ENCODE measurements at places on chromosomes 1 and 21.
A peak's percentile ranks its signal among the peaks of the same experiment; 100 is the strongest.

- no peak for DNase-seq
These were observed 192.3 kb downstream of the FCRL5 start for GRCh38 chr1:157360023-157360390.

DNA sequence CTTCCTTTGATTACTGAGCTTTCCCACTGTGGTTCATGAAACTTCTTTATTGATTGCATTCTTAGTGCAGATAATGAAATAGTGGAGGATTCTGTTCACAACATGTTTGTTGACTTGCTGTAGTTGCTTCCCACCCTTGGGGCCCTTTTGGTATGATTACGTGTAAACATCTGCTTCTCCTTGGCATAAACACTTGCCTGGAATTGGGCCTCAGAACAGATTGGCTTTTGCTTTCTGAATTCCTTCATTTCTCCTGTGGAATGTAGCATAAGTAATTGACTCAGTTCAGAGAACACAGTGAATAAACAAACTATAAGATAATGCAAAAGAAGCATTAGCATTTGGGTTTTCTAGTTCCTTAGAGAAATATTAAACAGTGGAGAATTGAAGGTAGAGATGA lies 59.5 kb upstream of the LAMC2 start:
- no peak for DNase-seq

DNA sequence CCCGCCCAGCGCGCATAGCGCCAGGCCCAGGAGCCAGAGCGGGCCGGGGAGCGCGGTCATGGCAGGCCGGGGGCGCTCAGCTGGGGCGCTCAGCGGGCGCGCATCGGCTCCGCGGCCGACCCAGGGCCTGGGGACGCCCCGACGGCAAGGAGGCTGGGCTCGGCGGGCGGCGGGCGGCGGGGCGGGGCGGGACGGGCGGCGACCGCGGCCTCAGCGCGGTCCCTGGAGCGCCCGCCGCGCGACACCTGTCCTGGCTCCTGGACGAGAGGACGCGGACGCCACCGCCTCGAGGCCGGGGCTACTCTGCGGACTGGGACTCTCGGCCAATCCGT lies 273 bp downstream of the BMP8B start:
- no peak for DNase-seq

GRCh38 chr1:168485048-168485447 lies 58.7 kb downstream of the XCL2 start:
- no peak for DNase-seq

DNA sequence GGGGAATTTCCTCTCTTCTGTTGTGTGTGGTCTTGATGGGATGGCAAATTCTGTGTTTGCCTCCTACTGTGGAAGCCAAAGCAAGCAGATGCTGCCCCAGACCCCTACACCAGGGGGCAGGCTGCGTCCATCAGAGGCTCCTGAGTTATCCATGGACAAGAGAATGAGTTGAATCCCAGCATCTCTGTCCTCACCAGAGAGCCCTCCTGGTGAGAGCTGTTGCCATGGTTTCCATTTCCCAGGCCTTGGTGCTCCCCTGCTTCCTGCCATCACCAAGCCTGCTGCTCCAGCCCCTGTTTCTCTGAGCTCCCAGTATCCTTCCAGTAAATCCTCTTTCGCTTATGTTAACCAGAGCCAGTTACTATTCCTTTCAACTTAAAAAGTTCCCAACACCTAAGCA lies 20.4 kb upstream of the GNG12 start:
- DNase-seq: peak; percentile 37

DNA sequence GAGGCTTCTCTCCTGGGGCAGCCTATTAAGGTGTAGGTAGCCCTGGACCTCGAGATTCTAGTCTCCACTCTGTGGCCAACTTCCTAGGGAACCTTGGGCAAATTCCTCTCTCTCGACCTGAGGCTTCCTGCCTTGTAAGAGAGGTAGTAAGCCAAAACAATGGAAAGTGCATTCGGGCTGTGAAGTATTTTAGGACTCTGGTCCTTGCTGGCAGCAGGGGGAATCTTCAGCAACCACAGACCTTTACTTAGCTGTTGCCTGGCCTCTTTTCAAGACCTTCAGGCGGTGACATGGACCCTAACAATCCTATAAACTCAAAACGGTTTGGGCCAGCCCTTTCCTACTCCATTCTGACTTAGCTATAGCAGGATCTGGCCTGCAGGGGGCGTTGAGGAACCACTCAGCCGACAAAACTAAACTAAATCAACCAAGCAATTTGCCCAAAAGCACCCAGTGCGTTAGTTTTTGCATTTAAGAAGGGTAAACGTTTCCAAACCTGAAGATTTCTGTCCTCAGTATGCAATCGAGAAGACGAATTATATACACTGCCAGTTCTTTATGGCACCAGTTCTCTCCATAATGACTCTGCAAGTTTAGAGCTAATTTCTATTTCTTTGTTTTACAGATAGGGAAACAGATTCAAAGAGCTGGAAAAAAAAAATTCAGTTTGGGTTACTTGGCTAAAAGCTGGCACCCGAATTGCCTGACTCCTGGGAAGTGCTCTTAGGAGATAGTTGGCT lies 10.9 kb upstream of the SESN2 start:
- DNase-seq: no peak

- DNase-seq: no peak
These were observed 4.9 kb downstream of the TRAPPC3 start for GRCh38 chr1:36144413-36144812.

DNA sequence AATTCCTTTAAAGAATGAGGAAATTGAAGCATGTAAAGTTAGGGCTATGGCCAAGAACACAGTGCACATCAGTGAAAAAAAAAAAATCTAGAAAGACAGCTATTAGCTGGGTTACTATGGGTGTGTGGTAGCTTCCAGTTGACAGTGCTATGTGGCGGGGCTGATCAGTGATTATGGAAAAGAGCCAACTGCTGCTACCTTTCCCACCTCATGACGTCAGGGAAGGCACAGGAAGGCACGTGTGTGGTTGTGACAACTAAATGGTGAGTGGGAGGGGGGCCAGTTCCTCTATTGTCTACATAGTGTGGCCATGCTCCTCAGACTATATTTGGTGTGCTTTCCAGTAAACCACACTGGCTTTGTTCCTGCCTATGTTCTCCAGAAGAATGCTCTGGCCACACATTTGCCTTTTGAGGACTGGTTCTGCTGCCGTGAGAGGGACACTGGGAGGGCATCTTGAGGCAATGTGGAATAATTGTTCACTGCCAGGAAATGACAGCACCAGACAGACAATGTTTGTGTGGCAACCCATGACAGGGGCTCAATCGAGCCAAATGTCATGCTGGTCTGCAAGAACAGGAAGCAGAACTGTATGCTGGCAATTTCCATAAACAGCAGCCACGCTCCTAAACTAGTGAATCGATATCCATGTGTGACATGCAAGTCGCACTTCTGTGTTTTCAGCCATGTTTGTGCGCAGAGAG lies 3.0 kb upstream of the SDE2 start:
- no peak for DNase-seq

DNA sequence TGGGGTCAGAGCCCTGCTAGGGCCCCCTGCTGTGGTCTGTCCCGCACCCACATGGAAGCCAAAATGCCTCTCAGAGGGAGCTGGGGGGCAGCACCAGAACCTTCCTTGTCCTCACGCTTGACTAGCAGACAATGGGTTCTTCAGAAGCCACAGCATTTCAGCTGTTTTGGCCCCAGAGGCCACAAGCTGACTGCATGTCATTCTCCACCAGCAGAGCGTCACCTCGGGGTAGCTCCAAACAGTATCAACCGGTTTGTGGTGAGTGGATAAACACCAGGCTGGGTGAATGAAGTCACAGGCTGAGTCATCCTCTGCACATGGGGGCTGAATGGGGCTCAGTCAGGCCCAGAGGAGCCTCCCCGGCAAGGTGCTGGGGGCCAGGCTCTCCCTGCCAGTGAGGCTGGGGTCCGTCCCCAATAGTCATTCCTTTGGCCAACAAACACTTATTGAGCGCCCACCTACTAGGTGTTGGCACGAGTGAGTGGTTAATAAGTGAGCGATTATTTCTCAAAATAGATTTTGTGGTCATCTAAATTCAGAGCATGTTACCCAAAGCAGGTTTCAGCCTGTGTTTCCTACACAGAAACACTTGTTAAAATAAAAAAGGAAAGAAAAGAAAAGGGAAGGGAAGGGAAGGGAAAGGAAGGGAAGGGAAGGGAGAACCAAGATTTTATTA lies 9.1 kb downstream of the OLIG1 start:
- DNase-seq: peak; percentile 75

GRCh38 chr1:193325771-193326170 lies 139.4 kb upstream of the B3GALT2 start:
- no peak for DNase-seq

- no peak for DNase-seq
These were observed 86.7 kb downstream of the MAST2 start for GRCh38 chr1:45890078-45890477.
